ENCODE measurements at places on chromosomes 2 and 18.

- no peak for DNase-seq
Measured at GRCh38 chr2:34827398-34827797, 1228.3 kb upstream of the FAM98A start.

DNA sequence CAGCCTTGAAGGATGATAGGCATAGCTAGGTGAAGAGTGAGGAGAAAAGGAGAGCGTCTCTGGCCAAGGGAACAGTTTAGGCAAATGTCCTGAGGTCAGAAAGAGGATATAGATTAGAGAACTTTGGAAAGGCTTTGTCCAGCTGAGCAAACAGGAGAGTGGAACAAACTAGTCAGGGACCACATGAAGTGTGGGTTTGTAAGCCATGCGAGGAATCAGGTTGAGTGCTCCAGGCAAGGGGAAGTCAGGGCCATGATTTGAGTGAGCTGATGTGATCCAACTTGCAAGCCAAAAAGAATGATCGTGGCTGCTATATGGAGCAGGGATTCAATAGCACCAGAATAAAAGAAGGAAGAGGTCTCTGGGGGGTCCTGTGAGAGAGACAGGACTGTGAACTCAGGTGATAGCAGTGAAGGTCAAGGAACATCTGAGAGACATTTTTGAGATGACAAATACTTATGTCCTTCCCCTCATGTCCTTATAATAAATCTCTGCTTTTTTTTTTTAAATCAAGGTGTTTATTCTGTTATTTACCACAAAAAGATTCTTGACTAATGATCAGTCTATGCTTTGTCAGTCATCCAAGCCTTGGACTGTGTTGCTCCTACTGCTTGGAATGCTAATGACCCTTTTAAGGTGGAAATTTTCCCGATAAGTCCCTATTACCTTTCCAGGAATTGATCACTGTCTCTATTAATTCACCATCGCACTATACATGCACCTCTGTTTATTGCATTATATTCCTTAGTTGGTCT, 472.6 kb downstream of the TXNL1 start:
- no peak for DNase-seq

DNA sequence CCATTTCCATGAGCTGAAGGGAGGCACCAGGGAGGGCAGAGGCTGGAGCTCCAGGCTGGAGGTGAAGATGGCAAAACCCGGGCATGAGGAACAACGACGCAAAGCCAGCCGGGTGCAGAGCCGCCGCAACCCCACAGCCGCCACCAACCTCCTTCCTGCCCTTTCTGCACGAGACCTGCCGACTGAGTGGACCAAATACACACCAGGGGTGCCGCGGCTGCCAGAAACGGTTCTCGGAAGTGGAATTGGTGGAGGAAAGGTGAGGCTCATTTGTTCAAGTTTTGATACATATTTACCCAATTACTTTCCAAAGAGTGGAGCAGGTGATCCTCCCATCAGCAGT, 8.4 kb upstream of the CIDEA start:
- no peak for DNase-seq

- no peak for DNase-seq
Measured at GRCh38 chr18:74420481-74420880, 36.6 kb downstream of the DIPK1C start.

GRCh38 chr2:136010126-136010525, 24.7 kb upstream of the DARS1 start:
- DNase-seq = no peak

- no peak for DNase-seq
Measured at GRCh38 chr18:60649107-60649506, 276.5 kb upstream of the MC4R start.
